Pericardium fibroblast (primary cell): ENCODE measurements at places on chromosomes 7 and 10. TPM values are rescaled to one million over a fixed set of nuclear protein-coding genes. Genes with fewer than 3 reads are reported as not detected.

Gene CCL26
- not detected in 2 replicates for total RNA-seq

Gene LDB3
- total RNA-seq: 0.17 and 0.23 TPM in 2 replicates

Gene MRLN
- not detected in 2 replicates for total RNA-seq

Gene BICC1
- total RNA-seq: 38.8 and 99.4 TPM in 2 replicates

Gene KLF14
- total RNA-seq: 0.34 and 0.58 TPM in 2 replicates

Gene MINDY4
- total RNA-seq: 5.9 and 20.3 TPM in 2 replicates

Gene SPDYE5
- total RNA-seq: not detected in 2 replicates

Gene PLEKHA8
- 6.7 and 7.9 TPM in 2 replicates for total RNA-seq

Gene NKX2-3
- 2.1 TPM in 1 of 2 replicates, not detected in the other for total RNA-seq

Gene NEURL1
- total RNA-seq: under 0.01 and 2.4 TPM in 2 replicates

Gene SRRM3
- total RNA-seq: 2.0 and 2.7 TPM in 2 replicates

Gene ANKRD30A
- total RNA-seq: not detected in 2 replicates

Gene BAZ1B
- 32.3 and 36.6 TPM in 2 replicates for total RNA-seq

Gene DHX32
- total RNA-seq: 22.3 and 23.7 TPM in 2 replicates

Gene PRLHR
- total RNA-seq: not detected in 2 replicates

Gene NPY4R2
- total RNA-seq: 0.47 TPM in 1 of 2 replicates, not detected in the other

Gene ANKRD2
- total RNA-seq: 0.85 TPM in 1 of 2 replicates, not detected in the other

Gene RBM17
- total RNA-seq: 22.9 and 30.6 TPM in 2 replicates

Gene OR2A1
- total RNA-seq: not detected in 2 replicates

Gene GFRA1
- 1.6 and 2.0 TPM in 2 replicates for total RNA-seq

Gene GPR15LG
- not detected in 2 replicates for total RNA-seq

Gene RBP3
- total RNA-seq: not detected in 2 replicates

Gene FEZF1
- total RNA-seq: not detected in 2 replicates

Gene CFAP46
- 1.9 and 2.6 TPM in 2 replicates for total RNA-seq

Gene VSIR
- total RNA-seq: 28.3 and 82.9 TPM in 2 replicates

Gene PPP1R17
- total RNA-seq: not detected in 2 replicates

Gene PLPP4
- total RNA-seq: 0.70 and 0.85 TPM in 2 replicates

Gene CPN1
- total RNA-seq: not detected in 2 replicates

Gene LRRC4
- 0.09 and 0.12 TPM in 2 replicates for total RNA-seq

Gene FFAR4
- not detected in 2 replicates for total RNA-seq

Gene GBX1
- total RNA-seq: not detected in 2 replicates

Gene GSTO2
- total RNA-seq: 0.23 and 0.51 TPM in 2 replicates

Gene FGFR2
- total RNA-seq: 0.35 TPM in 1 of 2 replicates, not detected in the other

Gene PHYHIPL
- total RNA-seq: not detected in 2 replicates

Gene CTAGE4
- 0.09 and 0.82 TPM in 2 replicates for total RNA-seq

Gene OR2A42
- total RNA-seq: not detected in 2 replicates

Gene GIMAP4
- total RNA-seq: not detected in 2 replicates

Gene TAS2R5
- 0.47 and 2.0 TPM in 2 replicates for total RNA-seq

Gene FRMD4A
- 6.8 and 17.1 TPM in 2 replicates for total RNA-seq

Gene DLX5
- not detected in 2 replicates for total RNA-seq

Gene COL1A2
- total RNA-seq: 7,471 and 8,614 TPM in 2 replicates

Gene HOXA5
- total RNA-seq: 1.3 and 35.0 TPM in 2 replicates

Gene RTKN2
- total RNA-seq: not detected in 2 replicates

Gene SKIDA1
- 1.4 and 4.0 TPM in 2 replicates for total RNA-seq

Gene DNAJC12
- total RNA-seq: 9.9 and 12.8 TPM in 2 replicates

Gene FAM13C
- total RNA-seq: 1.3 and 3.9 TPM in 2 replicates

Gene MMRN2
- total RNA-seq: 0.70 and 3.6 TPM in 2 replicates

Gene NXPH1
- total RNA-seq: not detected in 2 replicates
